ENCODE measurements at places on chromosomes 7 and 10.

- no peak for DNase-seq
Observed at GRCh38 chr10:76583711-76584161, 1053.9 kb downstream of the KCNMA1 start.

DNA sequence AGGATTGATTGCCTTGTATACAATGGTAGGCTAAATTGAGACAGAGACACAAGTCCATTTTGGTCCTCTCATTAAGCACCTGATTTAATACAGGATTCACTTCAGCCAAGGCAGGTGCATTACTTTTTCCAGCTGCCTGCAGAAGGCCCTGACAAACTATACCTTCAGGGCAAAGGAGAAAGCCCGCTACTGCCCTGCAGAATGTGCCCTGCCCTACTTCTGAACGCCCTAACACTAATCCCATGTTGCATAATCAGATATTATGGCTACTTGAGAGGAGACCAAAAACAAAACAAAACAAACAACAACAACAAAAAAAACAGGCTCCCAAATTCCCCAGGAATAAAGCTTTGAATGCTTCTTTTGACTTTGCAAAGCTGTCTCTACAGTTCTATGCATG, 116.9 kb upstream of the ABI1 start:
- DNase-seq: no peak

DNA sequence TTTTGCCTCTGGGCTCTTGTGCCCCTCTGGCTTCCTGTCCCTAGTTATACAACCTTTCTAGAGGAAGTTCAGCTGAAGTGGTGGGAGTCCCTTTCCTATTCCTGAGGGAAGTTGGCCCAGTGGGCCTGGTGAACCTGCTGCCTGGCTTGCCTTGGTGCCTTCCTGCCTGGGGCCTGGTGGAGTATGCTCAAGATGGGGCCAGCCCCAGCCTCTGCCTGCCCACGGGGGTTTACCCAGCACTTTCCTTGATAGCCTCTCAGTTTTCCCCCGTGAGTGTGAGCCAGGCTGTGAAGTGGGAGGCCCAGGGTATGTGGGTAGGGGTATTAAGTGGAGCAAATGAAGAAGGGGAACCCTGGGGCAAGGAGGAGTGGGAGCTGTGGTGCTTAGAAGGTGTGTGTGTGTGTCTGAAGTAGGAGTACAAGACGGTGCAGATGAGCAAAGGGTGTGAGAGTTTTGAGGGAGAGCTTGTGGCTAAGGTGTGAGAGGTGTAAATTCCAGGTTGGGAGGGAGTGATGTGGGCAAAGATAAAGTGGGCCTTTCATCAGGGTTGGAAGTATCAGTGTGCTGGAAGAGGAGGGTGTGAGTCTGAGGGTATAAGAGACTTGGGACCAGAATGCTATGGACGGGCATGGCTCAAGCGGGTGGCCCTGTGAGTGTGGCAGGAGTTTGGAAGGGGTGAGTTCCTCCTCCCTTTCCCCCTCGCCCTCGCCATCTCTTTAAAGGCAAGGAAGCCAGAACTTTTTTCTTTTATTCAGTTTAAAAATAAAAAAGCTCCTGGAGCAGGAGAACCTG, 10.9 kb upstream of the PAX2 start:
- no peak for DNase-seq

- DNase-seq: no peak
Observed at GRCh38 chr7:81627536-81628287, 142.1 kb downstream of the HGF start.

GRCh38 chr10:89954061-89954460, 252.7 kb downstream of the KIF20B start:
- DNase-seq: no peak

- no peak for DNase-seq
Observed at GRCh38 chr7:87380905-87381304, 35.4 kb downstream of the CROT start.

DNA sequence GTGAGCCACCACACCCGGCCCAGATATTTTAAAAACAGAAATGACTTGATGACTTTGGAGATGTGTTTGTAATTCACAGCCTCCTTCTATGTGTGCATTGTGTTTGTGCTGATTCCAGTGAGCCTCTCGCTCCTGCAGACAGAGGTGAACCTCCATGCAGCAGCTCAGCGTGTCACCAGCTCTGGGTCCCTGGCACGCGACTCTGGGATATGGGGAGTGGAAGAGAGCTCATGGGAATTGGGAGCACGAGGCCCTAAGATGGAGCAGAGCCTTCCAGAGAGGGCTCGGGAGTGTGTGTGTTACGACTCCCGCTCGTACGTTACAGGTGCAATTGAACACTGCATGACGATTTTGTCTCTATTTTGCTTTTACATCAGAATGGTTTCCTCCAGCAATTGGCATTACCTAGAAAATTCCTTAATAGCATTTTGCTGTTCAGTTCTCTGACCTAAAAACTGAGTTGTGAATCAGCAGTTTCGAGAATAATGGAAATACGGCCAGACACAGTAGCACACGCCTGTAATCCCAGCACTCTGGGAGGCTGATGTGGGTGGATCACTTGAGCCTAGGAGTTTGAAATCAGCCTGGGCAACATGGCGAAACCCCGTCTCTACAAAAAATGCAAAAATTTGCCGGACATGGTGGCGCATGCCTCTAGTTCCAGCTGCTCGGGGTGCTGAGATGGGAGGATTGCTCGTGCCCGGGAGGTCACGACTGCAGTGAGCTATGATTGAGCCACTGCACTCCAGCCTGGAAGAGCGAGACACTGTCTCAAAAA, 204.6 kb downstream of the CUX1 start:
- no peak for DNase-seq

GRCh38 chr7:10325395-10325794, 648.3 kb upstream of the PHF14 start:
- DNase-seq: no peak

- peak; percentile 84 for DNase-seq
Observed at GRCh38 chr7:130896898-130897514, 163.0 kb upstream of the KLF14 start.
